ENCODE measurements at places on chromosomes 2 and 18.
A peak's percentile ranks its signal among the peaks of the same experiment; 100 is the strongest.

GRCh38 chr2:145305889-145306288 lies 786.0 kb upstream of the ZEB2 start:
- H3K27me3 ChIP-seq: no peaks in the 10 kb centered on the region
- peaks cover 7% of the 10 kb centered on the region for H3K4me1 ChIP-seq
- DNase-seq: no peak

- H3K36me3 ChIP-seq: no peaks in the 10 kb centered on the region
- DNase-seq: no peak
- H3K4me3 ChIP-seq: no peak overlapping the region
- peaks cover 11% of the 10 kb centered on the region for H3K27me3 ChIP-seq
Measured at GRCh38 chr2:71880846-71881610, 266.6 kb downstream of the CYP26B1 start.

DNA sequence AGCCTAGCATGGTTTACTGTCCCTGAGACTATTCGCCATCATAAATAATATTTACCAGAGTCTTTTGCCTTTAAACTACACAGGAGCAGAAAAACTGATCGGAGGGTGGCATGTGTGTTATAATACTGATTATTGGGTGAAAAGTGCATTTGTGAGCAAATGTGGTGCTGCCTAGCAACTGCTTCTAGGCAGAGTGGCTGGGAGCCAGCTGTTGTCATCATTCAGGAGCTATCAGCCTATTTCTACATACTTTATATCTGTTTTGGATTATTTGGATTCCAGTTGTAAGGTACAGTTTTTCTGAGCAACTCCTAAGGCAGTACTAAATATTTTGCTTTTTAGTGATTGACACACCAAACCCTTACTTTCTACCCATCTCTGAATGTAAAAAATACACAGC lies 75.0 kb upstream of the MSTN start:
- H3K4me1 ChIP-seq: no peaks in the 10 kb centered on the region
- no peak overlapping the region for H3K4me3 ChIP-seq
- H3K36me3 ChIP-seq: peaks cover 17% of the 10 kb centered on the region
- peaks cover 3% of the 10 kb centered on the region for H3K27me3 ChIP-seq
- DNase-seq: no peak

GRCh38 chr18:36265015-36265414 lies 32.5 kb upstream of the FHOD3 start:
- H3K27me3 ChIP-seq: peaks cover 3% of the 10 kb centered on the region
- H3K4me1 ChIP-seq: peaks cover 5% of the 10 kb centered on the region
- DNase-seq: no peak

GRCh38 chr2:36469710-36470109 lies 114.1 kb downstream of the CRIM1 start:
- H3K4me3 ChIP-seq: no peak overlapping the region
- no peak overlapping the region for H3K27ac ChIP-seq
- peaks cover 79% of the 10 kb centered on the region for H3K36me3 ChIP-seq
- H3K27me3 ChIP-seq: no peaks in the 10 kb centered on the region
- H3K4me1 ChIP-seq: peaks cover 25% of the 10 kb centered on the region

GRCh38 chr2:240216167-240216566 lies 75.7 kb upstream of the OTOS start:
- no peak overlapping the region for H3K4me3 ChIP-seq
- H3K4me1 ChIP-seq: peaks cover 2% of the 10 kb centered on the region
- no peaks in the 10 kb centered on the region for H3K36me3 ChIP-seq
- no peak for DNase-seq

DNA sequence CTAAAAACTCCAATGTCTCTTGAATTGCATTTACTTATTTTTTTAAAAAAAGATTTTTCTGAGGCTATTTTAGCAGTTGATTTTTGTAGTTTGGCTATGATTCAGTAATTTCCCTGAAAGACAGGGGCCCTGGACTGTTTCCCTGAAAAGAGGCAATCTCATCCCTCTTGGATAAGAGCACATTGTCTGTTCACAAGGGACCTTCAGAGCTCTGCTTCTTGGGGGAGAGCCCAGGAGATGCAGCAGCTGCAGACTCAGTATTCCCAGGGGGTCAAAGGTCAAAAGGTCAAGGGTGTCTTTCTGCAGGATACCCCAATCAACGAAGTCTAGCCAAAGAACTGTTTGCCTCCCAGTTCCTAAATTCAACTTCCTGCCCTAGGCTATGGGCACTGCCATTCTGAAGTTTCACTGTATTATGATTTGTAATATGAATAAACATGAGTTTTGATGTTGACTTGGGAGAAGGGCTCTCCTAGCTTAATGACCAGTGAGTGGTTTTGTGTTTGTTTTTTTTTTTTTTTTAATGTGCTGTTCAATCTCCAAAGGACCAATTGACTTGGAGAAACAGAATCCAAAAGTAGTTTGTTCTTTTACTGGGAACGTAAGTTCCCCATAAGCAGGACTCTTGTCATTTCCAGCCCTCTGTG lies 157.0 kb upstream of the SERPINE2 start:
- H3K4me1 ChIP-seq: no peaks in the 10 kb centered on the region
- H3K4me3 ChIP-seq: no peak overlapping the region
- no peaks in the 10 kb centered on the region for H3K27me3 ChIP-seq
- H3K27ac ChIP-seq: no peak overlapping the region
- DNase-seq: no peak

DNA sequence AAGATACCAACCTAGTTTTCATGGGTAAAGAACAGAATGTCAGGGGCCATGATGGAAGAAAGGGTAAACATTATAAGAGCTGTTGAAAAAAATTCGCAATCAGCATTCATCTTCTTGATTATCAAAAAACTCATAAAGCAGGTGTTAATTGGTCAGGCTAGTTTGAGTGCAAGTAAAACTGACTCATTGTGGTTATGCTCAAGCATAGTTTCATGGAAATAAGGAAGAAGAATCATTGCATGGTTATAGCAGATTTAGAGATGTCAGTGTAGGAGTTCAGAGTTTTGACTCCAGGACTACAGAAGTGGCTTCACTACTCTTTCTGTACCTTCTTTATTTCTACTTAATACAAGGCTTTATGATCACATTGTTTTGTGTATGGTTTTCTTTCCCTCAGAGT lies 26.9 kb upstream of the CDH19 start:
- H3K27ac ChIP-seq: no peak overlapping the region
- H3K4me1 ChIP-seq: peaks cover 8% of the 10 kb centered on the region
- no peak for DNase-seq
- H3K27me3 ChIP-seq: no peaks in the 10 kb centered on the region

DNA sequence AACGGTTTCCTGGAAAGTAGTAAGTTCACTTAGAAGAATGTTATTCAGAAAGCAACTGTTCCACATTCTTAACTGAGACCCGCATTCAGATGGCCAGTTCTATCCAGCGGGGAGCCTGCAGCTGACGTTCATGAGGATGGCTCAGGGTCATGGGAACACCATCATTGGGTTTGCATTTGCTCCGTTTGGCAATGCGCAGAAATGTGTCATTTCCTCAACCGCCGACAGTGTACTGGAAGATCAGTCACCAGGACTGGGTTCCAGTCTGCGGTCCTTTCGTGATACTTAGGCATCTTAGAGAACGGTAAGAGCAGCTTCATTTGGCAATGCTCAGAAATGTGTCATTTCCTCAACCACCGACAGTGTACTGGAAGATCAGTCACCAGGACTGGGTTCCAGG lies 104.0 kb downstream of the DNER start:
- H3K4me3 ChIP-seq: no peak overlapping the region
- H3K27me3 ChIP-seq: no peaks in the 10 kb centered on the region
- H3K36me3 ChIP-seq: no peaks in the 10 kb centered on the region

GRCh38 chr18:35542356-35542755 lies 39.2 kb upstream of the GALNT1 start:
- no peaks in the 10 kb centered on the region for H3K27me3 ChIP-seq
- H3K36me3 ChIP-seq: no peaks in the 10 kb centered on the region
- DNase-seq: no peak
- H3K4me3 ChIP-seq: no peak overlapping the region

DNA sequence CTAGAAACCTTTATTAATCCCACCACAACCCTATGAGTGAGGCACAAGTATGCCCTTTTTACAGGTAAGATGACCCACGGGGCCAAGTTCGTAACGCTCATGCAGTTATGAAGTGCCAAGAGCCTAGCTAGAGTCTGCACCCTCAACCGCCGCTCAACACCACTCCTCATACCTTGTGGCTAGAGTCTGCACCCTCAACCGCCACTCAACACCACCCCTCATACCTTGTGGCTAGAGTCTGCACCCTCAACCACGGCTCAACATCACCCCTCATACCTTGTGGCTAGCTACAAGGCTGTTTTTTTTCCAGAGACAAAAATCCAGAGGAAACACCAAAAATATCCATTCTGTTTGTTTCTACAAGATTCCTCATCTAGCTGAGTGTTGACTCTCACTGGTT lies 4.6 kb downstream of the TXNL4A start:
- H3K27ac ChIP-seq: no peak overlapping the region
- DNase-seq: no peak
- H3K27me3 ChIP-seq: no peaks in the 10 kb centered on the region
- peaks cover 8% of the 10 kb centered on the region for H3K36me3 ChIP-seq

GRCh38 chr2:119888680-119889079 lies 124.2 kb upstream of the EPB41L5 start:
- H3K27ac ChIP-seq: no peak overlapping the region
- no peaks in the 10 kb centered on the region for H3K4me1 ChIP-seq
- H3K36me3 ChIP-seq: peaks cover 34% of the 10 kb centered on the region
- DNase-seq: no peak
- peak overlapping the region; percentile 43 for H3K4me3 ChIP-seq
- no peaks in the 10 kb centered on the region for H3K27me3 ChIP-seq

Data from endothelial cell (in vitro differentiated cells).